ENCODE measurements at places on chromosomes 4 and X. TPM values are rescaled to one million over a fixed set of nuclear protein-coding genes. Genes with fewer than 3 reads are reported as not detected.

DNA sequence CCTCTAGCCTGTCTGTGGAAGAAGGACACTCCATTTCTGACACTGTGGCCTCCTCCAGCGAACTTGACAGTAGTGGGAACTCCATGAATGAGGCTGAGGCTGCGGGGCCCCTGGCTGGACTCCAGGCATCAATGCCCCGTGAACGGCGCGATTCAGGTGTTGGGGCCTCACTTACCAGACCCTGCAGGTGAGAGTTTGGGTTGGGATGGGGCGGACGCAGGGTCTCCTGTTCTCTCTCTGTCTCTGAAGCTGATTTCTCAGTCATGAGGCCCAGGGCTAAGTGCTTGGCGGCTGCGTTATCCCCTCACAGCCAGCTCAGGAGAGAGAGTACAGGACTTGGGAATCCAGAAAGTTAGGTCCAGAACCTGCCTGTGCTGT is 71.0 kb downstream of the STARD8 start:
- peaks cover 5% of the 10 kb centered on the region for H3K27me3 ChIP-seq
- peak; percentile 3 for DNase-seq
- peaks cover 10% of the 10 kb centered on the region for H3K36me3 ChIP-seq
- H3K27ac ChIP-seq = no peak overlapping the region

DNA sequence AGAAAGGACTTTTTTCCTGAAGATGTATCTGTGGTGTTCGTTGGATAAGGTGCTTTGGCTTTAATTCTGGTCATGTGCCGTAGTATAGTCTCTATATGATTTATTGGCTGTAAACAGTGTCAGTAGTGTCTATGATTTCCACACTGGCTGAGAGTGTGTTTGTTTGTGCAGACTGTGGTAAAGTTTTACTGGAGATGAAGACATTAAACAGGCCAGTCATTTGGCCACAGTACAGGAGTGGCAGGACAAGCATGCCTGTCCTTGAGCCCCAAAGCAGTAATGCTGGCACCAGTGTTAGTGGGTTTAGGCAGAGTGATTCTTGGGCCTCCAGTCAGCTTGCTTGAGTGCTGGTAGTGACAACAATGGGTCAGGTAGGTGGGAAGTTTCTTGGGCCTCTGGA is 1023.9 kb upstream of the GRID2 start:
- DNase-seq = no peak
- H3K27me3 ChIP-seq = no peaks in the 10 kb centered on the region
- H3K4me1 ChIP-seq = no peaks in the 10 kb centered on the region
- no peak overlapping the region for H3K27ac ChIP-seq
- no peaks in the 10 kb centered on the region for H3K36me3 ChIP-seq

- no peak for DNase-seq
- H3K36me3 ChIP-seq = no peaks in the 10 kb centered on the region
- H3K27me3 ChIP-seq = peaks cover 3% of the 10 kb centered on the region
- no peak overlapping the region for H3K27ac ChIP-seq
These were observed 131.8 kb upstream of the ENPEP start for GRCh38 chr4:110344165-110344564.

GRCh38 chr4:114108869-114109268 is 129.4 kb upstream of the ARSJ start:
- DNase-seq = peak; percentile 3
- H3K27ac ChIP-seq = no peak overlapping the region
- H3K4me3 ChIP-seq = no peak overlapping the region
- H3K27me3 ChIP-seq = no peaks in the 10 kb centered on the region
- no peaks in the 10 kb centered on the region for H3K4me1 ChIP-seq

- no peaks in the 10 kb centered on the region for H3K36me3 ChIP-seq
- peak; percentile 22 for DNase-seq
- no peak overlapping the region for H3K4me3 ChIP-seq
- H3K4me1 ChIP-seq = no peaks in the 10 kb centered on the region
These were observed 55.9 kb upstream of the BMP2K start for GRCh38 chr4:78720204-78720603.

DNA sequence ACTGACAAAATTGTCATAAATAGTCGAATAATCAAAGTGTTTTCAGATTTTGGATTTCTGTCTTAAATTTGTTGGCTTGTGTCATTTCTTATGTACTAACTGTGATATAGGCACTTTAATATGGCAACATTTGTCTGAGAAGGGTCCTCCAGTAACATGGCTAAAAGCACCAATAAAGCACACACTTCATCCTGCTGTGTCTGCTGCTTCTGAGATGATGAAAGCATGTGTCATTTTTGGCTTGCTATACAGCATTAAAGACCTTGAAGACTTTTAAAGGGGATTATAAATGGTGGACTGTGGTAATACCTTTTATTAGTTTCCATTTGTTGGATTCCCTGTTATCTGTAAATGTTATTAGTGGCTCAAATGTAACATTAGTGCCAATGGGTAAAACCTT is 551.8 kb upstream of the GRID2 start:
- H3K36me3 ChIP-seq = no peaks in the 10 kb centered on the region
- no peak for DNase-seq
- H3K4me1 ChIP-seq = no peaks in the 10 kb centered on the region
- no peaks in the 10 kb centered on the region for H3K27me3 ChIP-seq
- no peak overlapping the region for H3K27ac ChIP-seq
- H3K4me3 ChIP-seq = no peak overlapping the region

DNA sequence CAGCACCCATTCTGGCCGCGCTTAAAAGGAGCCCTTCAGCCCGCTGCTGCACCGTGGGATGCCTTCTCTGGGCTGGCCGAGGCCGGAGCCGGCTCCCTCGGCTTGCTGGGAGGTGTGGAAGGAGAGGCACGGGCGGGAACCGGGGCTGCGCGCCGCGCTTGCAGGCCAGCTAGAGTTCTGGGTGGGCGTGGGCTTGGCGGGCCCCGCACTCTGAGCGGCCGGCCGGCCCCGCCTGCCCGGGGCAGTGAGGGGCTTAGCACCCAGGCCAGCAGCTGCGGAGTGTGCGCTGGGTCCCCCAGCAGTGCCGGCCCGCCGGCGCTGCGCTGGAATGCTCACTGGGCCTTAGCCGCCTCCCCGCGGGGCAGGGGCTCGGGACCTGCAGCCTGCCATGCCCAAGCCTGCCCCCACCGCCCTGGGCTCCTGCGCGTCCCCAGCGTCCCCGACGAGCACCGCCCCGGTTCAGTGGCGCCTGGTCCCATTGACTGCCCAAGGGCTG is 111.3 kb downstream of the PCDH18 start:
- H3K36me3 ChIP-seq = no peaks in the 10 kb centered on the region
- no peak overlapping the region for H3K27ac ChIP-seq
- no peaks in the 10 kb centered on the region for H3K27me3 ChIP-seq
- H3K4me1 ChIP-seq = no peaks in the 10 kb centered on the region
- no peak overlapping the region for H3K4me3 ChIP-seq
- DNase-seq = no peak

DNA sequence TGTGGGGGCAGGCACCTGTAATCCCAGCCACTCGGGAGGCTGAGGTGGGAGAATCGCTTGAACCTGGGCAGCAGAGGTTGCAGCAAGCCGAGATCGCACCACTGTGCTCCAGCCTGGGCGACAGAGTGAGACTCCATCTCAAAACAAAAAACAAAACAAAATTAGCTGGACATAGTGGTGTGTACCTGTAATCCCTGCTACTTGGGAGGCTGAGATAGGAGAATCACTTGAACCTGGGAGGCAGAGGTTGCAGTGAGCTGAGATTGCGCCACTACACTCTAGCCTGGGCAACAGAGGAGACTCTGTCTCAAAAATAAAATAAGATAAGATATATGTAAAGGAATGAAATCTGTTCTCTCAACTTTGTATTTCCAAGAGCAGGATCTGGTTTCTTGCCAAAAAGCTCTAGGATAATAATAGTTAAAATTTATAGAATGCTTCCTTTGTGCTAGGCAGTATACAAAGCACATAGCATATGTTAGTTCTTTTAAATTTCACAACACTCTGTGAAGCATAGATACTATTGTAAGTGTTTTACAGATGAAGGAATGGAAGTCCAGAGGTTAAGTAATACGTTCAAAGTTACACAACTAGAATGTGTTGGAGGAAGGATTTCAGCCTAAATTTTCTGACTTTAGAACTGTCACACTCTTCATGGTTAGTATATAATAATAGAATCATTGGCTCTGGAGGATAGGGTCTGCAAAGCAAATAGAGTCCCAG is 10.3 kb downstream of the MRPL1 start:
- H3K4me3 ChIP-seq = no peak overlapping the region
- H3K27me3 ChIP-seq = no peaks in the 10 kb centered on the region
- no peaks in the 10 kb centered on the region for H3K4me1 ChIP-seq
- H3K27ac ChIP-seq = no peak overlapping the region

- no peak overlapping the region for H3K27ac ChIP-seq
- no peaks in the 10 kb centered on the region for H3K36me3 ChIP-seq
- DNase-seq = no peak
These were observed 107.1 kb downstream of the IDS start for GRCh38 chrX:149398027-149398426.

GRCh38 chrX:115988825-115989224 is 181.7 kb upstream of the AGTR2 start:
- H3K27ac ChIP-seq = no peak overlapping the region
- no peaks in the 10 kb centered on the region for H3K4me1 ChIP-seq

- H3K27ac ChIP-seq = no peak overlapping the region
- H3K36me3 ChIP-seq = no peaks in the 10 kb centered on the region
- no peak overlapping the region for H3K4me3 ChIP-seq
- peaks cover 7% of the 10 kb centered on the region for H3K27me3 ChIP-seq
- no peak for DNase-seq
These were observed 186.2 kb downstream of the STIM2 start for GRCh38 chr4:27046851-27047250.

DNA sequence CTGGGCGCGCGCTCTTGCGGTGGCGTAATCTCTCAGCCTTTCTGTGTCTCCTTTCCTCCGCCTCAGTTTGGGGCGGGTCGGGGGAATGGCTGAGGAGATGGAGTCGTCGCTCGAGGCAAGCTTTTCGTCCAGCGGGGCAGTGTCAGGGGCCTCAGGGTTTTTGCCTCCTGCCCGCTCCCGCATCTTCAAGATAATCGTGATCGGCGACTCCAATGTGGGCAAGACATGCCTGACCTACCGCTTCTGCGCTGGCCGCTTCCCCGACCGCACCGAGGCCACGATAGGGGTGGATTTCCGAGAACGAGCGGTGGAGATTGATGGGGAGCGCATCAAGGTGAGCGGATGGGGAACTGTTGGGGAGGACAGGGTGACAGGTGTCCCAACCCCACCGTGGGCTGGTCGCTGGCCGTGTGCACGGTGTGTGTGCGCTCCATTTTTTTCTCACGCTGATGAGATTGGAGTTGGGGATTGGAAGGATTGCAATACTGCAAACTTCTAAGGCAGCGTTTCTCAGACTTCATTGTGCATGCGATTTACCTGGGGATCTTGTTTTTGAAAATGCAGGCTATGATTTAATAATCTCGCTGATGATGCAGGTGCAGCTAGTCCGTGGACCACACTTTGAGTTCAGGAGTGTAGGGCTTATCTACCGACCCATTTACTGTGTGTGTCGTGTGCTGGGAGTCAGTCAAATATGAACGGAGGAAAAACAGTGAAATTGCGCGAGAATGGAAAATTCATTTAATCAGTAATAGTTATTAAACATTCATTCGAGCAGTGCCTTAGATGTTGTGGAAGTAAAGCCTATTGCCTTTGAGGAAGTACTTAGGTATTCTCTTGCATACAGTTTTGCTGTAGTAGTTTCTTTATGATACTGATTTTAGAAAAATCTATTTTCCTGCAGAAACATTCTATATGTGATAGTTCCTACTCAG is at the start of gene RAB33B:
TSS of gene RAB33B (plus strand) at position 11 of the 935 bp plus-strand sequence. CDS start at position 86, 75 bp downstream.
- peaks cover 29% of the 10 kb centered on the region for H3K4me1 ChIP-seq
- peak within 1 kb of the TSS; percentile 99 for H3K4me3 ChIP-seq
- no peak for DNase-seq
- H3K36me3 ChIP-seq = no peaks in the 10 kb centered on the region
- no peaks in the 10 kb centered on the region for H3K27me3 ChIP-seq

Gene SMIM10L2A
- under 0.01 TPM for total RNA-seq

Gene RHOXF1
- not detected for total RNA-seq

GRCh38 chrX:133090236-133090809 is 6.6 kb downstream of the USP26 start:
- H3K4me1 ChIP-seq = no peaks in the 10 kb centered on the region
- H3K27ac ChIP-seq = no peak overlapping the region
- H3K27me3 ChIP-seq = peaks cover 7% of the 10 kb centered on the region
- no peaks in the 10 kb centered on the region for H3K36me3 ChIP-seq
- no peak for DNase-seq
- H3K4me3 ChIP-seq = no peak overlapping the region

Gene IL13RA1
- total RNA-seq = 108 TPM

DNA sequence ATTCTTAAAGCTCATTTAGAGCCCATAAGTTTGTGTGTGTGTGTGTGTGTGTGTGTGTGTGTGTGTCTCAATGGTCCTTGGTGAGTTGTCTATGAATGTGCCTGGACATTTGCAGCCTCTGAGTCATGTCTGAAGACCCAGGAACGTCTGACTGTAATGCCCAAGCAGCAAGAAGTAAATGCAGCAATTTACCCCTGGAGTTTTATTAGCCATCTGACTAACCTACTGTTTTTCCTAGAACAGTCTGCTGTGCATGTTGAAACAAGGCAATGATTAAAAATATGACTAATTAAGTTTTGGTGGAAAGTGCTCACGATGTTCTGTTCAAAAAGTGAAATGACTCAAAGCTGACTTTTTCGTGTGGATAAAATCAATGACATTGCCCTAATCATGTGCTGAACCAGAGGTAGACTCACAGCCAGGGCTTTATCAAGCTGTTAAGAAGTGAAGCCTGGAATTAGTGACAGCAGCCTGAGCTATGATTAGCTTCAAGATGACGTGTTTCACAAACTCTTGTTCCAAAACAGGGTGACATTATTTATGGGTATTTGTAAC is 201.6 kb downstream of the CPE start:
- DNase-seq = peak; percentile 69
- no peaks in the 10 kb centered on the region for H3K27me3 ChIP-seq
- H3K27ac ChIP-seq = peak overlapping the region; percentile 62
- no peaks in the 10 kb centered on the region for H3K36me3 ChIP-seq

Gene QRFPR
- not detected for total RNA-seq

- no peak overlapping the region for H3K4me3 ChIP-seq
- no peak for DNase-seq
- no peaks in the 10 kb centered on the region for H3K36me3 ChIP-seq
These were observed 11.8 kb downstream of the PCDH10 start for GRCh38 chr4:133160853-133161252.

DNA sequence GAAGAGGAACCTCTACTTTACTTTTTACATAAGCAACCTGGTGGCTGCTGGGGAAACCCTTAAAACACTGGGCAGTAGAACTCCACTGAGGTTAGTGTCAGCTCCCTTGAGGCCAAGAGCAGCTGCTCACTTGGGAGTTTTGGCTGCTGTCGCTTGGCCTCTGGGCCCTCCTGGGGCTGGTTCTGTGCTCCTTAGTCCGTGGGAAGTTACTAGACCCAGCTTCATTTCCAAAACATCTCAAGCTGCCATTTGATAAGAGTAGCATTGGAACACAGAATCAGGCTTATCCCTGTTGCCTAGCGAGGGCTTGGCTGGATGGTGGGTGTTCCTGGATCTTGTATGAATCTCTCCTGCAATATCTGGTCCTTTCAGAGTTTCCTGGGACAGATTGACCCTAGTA is 26.1 kb downstream of the RNF4 start:
- no peak overlapping the region for H3K4me3 ChIP-seq
- peaks cover 60% of the 10 kb centered on the region for H3K36me3 ChIP-seq
- H3K27ac ChIP-seq = peak overlapping the region; percentile 1
- H3K4me1 ChIP-seq = peaks cover 11% of the 10 kb centered on the region
